Fibroblast of skin of left quadriceps (primary cell): ENCODE measurements at places on chromosomes 12 and 14.

DNA sequence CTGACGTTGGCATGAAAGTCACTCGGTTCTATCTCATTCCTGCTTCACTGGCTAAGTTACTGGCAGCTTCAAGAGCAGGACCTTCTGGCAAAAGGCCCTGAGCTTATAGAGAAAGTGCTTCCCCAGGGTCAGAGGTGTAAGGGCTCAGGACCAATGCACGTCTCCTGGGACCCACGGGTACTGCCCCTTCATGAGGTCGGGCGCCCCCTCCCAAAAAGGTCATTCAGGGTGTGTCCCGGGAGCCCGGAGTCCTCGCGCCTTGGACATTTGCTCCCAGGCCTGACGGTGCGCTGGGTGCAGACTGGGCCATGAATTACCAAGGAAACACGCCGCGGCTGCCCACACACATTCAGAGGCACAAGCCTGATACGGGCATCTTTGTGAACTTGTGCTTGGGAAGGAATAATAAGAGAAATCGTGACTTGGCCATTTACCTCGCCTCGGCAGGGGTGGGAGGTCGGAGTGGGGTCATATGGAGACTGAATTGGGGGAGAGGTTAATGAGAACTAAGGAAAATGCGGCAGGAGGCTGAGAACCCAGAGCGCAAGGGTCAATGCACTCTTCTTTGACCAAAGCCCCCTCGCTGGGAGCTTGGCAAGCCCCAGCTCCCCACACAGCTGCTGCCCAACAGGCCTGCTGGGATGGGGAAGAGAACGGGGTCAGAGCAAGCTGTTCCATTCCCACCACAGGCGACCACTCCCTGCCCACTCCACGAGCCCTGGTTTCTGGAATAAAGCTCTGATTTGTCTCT, 15.7 kb upstream of the SLC6A12 start:
- no peak for DNase-seq

DNA sequence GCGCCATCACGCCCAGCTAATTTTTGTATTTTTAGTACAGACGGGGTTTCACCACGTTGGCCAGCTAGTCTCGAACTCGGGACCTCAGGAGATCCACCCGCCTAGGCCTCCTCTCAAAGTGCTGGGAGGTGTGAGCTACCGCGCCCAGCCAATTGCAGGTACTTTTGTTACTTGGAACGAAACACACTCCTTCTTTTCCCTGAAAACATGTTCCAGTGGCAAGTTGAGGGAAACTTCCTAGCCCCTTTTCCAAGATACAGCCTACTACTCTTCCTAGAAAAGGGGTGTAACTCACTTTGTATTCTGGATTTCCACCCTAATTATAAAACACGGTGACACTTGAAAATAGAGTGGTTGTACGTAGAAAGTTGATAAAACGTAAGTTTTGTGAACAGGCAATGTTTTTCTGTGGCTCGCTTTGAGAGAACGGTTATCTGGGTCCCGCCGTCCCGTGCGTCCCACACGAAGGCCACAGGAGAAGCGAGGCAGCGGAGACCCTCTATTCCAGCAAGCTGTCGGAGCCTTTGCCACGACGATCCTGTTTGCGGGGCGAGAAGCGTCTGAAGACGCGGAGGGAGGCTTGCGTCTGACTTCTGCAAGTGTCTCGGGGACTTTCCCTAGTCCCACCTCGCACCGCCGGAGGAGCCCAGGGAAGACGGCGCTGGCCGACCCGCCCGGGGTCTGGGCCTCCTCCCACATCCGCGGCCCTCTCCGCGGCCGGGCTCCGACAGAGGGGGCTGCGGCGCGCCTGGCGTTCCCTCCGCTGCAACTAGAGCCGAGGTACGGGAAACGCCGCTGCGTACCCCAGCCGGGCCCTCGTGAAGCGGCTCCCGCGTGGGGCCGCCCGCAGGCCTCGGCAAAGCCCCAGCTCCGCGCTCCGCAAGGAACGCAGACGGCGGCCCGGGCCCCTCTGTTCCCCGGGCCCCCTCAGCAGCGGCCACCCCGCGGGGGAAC, 745 bp downstream of the CDCA4 start:
- no peak for DNase-seq

- DNase-seq: no peak
Measured at GRCh38 chr12:2925322-2925995, 33.7 kb upstream of the TEAD4 start.

DNA sequence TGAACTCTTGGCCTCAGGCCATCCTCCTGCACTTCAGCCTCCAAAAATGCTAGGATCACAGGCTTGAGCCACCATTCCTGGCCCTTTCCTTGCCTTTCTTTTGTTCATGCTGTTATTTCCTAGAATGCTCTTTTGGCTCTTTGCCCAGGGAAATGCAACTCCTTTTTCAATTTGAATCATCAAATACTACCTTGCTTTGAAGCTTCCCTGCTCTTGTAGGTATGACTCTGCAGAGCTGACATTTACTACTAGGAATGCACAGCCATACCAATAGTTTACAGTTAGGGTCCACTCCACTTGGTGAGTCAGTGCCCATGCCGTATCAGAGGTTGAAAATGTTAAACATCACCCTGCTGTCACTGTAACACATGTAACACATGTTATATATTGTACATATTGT, 107.0 kb upstream of the CRY1 start:
- peak; percentile 16 for DNase-seq

DNA sequence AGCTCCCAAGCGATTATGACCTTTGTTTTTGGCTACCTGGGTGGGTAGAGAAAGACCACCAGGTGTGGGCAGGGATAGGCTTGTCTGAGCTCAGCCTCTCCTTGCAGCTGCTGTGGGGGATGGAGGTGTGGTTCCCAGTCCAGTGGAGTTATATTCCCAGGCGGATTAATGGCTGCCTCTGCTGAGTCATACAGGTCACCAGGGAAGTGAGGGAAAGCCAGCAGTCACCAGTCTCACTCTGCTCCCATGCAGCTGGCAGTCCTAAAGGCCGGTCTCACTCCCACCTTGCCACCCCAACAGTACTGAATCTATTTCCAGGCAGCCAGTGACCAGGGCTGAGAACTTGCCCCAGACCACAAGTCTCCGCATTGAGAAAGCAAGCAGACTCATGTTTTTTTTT, 399.2 kb downstream of the VRK1 start:
- no peak for DNase-seq

DNA sequence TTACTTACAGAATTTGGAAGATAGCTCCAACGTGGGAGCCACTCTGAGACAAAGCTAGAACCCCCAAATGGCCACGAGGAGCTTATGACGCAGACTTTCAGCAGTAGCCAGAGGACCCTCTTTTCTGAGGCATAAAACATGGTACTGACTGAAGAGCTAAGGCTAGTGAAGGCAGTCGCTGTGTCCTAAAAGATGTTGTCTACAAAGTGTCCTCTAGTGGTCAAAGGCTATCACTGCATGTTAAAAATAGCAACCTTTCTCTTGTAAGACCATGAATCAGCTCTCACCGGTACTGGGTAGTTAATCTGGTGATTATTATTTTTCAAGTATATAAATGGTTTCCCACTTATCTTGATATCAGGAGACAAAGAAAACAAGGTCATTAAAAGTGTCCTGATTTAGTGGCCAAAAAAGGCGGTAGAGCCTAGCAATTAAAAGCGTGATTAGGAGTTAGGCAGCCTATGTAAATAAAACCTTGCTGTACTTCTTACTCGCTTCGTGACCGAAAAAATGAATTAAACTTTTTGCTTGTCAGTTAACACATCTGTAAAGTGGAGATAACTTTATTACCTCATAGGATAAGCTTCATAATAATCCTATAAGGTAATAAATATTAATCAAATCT, 47.0 kb upstream of the LGR5 start:
- peak; percentile 38 for DNase-seq

GRCh38 chr14:99118046-99118721, 153.8 kb downstream of the BCL11B start:
- no peak for DNase-seq

- DNase-seq: no peak
Measured at GRCh38 chr12:18066666-18067065, 23.3 kb downstream of the RERGL start.

DNA sequence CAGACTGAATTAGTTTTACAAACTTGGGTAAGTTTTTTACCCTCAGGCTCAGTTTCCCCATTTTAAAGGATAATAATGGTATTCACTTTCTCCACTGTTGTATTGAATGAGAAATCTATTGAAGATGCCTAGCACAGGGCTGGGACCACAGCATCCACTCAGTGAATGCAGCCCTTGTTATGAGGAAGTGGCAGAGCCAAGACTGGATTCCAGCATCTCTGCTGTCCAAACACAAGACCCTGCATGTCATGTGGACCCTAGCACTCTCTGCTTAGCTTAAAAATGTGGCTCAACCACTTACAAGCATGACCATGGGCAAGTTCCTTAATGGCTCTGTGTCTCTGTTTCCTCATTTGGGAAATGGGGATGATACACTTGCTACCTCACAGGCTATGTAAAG, 24.1 kb upstream of the TRIM9 start:
- DNase-seq: no peak

DNA sequence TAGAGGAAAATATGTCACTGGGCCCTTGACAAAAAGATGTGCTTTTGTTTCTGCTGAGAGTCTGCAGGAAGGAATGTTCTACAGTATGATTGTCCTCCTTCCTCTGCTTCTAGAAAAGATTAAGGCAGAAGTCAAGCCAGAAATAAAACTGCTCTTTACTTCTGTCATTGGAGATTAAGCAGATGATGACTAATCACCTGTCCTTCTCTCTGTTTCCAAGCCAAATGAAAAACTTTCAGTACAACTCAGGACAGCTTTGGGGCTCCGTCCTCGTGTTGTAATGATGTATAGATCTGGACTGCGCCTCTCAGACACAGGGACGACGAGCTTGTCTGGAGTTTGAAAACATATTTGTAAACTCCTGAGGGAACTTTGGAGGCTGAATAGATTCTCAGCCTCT, 159.3 kb downstream of the DYRK2 start:
- DNase-seq: no peak
